ENCODE measurements at places on chromosomes 12 and 14.

DNA sequence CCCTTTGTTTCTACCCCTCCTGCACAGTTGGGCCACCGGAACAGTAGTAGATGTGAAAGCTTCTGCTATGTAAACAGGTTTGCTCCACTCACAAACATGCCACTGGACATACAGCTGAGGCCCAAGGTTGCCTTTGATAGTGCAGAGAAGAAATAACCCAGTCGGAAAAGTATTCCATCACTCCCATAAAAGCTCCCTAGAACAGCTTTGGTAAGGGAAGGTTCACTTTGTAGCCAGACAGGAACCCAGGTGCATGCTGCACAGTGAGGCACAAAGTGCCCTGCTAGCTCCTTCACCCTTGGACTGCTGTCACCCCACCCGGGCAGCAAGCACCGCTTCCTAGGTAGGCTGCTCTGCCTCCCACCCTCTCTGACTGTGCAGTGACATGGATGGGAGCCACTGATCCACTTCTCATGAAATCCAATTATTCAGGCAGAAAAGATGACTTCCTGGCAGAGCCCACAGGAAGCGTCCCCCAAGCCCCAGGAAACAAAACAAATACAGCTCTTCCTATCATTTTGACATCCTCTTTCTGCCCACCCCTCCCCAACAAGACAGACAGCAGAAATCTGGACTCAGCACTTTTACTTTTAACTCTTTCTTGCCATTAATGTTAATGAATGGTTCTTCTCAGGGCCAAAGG, 100.2 kb downstream of the SRGAP1 start:
- no peak for DNase-seq

GRCh38 chr12:1796515-1797010, 23.8 kb upstream of the LRTM2 start:
- peak; percentile 26 for DNase-seq

DNA sequence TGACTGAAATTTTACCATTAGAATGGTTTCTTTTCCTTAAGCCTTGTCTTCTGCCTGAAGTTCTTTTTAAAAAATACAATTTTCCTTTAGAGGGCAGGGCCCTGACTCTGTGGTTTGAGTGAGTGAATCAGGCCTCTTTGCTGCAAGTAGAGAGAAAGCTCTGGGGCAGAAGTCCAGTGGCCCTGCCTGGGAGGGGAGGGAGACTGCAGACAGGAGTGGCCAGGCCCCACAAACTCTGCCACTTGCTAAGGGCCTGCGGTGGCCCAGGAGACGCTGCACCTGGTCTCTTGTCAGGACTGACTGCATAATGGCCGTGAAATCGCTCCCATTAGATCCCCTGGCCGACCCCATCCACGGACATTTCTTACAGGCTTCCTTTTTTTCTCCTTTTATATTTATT, 25.5 kb downstream of the TSPAN11 start:
- no peak for DNase-seq

GRCh38 chr14:103068351-103069073, 11.2 kb upstream of the CDC42BPB start:
- DNase-seq, result no peak

- DNase-seq, result peak; percentile 5
Observed at GRCh38 chr12:130713581-130713991, 2.5 kb downstream of the RIMBP2 start.

- no peak for DNase-seq
Observed at GRCh38 chr14:59687663-59688062, 111.1 kb upstream of the CCDC175 start.

GRCh38 chr12:42217656-42218055, 20.4 kb downstream of the YAF2 start:
- DNase-seq, result peak; percentile 70

DNA sequence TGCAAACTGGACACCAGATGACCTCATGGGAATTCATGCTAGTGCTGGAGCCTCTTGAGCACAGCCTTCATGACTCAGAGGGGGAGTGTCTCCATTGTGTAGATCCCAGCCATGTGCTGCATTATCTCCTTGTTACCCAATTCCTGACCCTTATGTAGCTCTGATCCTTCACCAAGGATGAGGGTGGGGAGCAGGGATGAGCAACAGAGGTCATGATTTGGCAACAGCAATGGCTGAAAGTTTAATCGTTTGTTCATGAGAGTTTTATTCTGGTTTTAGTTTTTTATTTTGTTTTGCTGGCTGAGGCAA, 9.5 kb upstream of the BDKRB1 start:
- DNase-seq, result peak; percentile 91

- DNase-seq, result peak; percentile 72
Observed at GRCh38 chr12:6465467-6466183, 4.9 kb downstream of the VAMP1 start.

DNA sequence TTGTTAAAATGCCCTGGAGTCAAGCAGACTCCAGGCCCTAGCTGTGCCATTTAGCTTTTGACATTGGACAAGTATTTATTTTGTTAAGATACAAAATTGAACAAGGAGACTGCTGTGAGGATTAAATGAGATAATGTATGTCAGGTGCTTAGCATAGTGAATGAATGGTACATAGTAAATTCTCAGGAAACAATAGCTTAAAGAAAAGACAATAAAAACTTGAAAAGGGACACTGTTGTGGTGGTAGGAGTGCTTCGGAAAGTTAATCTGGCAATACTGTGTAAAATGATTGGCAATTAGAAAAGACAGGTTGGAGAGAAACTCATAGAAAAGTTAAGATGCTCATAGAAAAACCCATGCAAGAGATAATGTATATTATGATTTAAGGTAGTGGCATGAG, 19.7 kb downstream of the PALS1 start:
- no peak for DNase-seq

DNA sequence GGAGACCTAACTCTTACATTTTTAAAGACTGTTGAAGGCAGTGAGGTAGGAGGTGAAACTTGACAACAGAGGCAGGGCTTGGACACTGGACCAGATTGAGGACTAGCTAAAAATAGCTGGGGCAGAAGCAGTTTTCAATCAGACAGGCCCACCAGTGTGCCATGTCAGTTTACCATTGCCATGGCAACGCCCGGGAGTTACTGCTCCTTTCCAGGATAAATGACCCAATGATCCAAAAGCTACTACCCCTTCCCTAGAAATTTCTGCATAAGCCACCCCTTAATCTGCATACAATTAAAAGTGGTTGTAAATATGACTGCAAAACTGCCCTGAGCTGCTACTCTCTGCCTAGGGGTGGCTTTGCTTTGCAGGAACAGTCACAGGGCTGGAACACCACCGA, 53.2 kb upstream of the PKP2 start:
- no peak for DNase-seq

GRCh38 chr14:100781952-100782351, 44.0 kb upstream of the MEG3 start:
- DNase-seq, result no peak

DNA sequence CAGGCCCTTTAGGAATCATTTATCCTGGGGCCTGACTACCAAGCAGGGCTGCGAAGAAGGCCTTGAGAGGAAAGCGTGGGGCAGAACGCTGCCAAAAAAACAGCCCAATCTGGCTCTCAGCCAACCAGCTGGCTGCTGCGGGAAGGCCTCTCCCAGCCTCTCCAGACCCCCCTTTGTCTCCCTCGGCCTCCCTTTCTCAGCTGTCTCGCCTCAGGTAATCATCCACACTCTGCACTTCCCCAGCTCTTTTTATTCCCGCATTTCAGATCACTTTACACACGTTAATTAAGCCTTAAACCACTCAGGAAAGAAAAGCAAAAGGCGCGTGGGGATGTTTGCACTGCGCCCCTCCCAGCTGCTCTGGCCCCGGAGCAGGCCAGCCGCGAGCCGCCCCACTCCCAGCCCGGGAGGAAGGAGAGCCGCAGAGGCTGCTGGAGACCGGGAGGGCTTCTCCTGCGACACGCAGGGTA, 208.2 kb upstream of the FOXN3 start:
- DNase-seq, result no peak

- peak; percentile 44 for DNase-seq
Observed at GRCh38 chr14:54025661-54026060, 69.0 kb upstream of the BMP4 start.

DNA sequence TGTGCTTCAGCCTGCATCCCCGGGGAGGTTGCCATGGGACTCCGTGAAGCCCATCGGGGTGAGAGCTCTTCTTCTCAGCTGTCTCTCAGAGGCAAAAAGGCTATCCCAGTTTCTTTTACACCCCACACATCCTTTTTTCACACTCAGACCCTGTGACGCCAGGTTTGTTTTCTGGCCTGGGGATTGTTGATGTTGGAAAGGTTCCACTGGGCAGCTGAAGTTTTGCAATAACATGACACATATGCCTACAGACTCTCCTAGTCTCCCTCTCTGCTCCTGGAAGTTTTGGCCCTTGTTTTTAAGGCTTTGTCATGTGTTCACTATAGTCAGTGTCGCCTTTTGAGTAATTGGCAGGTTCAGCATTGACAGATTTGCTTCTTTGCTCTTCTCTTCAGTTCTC, 118.6 kb downstream of the SMOC1 start:
- DNase-seq, result peak; percentile 14

DNA sequence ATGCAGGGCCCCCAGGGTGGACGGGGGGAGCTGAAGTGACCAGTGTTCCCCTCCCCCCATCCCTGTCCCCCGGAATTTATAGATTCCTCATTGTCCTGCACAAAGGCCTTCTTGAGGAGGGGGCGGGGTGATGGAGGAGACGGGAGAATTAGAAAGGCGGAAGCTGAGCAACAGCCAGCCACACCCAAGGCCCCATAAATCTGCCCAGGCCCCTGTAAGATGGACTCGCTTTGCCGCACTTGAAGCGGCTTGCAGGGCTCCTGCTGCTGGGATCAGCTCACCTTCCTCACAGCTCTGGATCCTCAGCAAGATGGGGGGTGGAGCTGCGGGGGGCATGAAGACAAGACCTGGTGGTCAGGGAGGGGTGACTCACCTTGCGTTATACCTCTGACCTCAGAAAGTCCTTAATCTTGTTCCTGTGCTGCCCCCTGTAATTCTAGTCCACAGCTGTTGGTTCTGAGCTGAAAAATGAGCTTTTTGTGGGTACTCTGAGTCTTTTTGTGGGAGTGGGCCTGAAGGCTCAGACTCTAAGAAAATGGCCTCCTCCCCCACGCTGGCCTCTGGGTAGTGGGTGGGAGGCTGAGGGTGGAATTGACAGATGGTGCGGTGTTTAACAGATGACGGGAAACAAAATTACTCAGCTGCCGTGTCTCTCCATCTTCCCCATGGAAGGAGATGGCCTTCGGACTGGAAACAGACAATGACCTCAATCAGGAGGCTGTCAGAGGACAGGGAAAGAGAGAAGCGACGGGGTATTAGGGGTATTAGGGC, 15.8 kb upstream of the ANKRD33 start:
- DNase-seq, result no peak

DNA sequence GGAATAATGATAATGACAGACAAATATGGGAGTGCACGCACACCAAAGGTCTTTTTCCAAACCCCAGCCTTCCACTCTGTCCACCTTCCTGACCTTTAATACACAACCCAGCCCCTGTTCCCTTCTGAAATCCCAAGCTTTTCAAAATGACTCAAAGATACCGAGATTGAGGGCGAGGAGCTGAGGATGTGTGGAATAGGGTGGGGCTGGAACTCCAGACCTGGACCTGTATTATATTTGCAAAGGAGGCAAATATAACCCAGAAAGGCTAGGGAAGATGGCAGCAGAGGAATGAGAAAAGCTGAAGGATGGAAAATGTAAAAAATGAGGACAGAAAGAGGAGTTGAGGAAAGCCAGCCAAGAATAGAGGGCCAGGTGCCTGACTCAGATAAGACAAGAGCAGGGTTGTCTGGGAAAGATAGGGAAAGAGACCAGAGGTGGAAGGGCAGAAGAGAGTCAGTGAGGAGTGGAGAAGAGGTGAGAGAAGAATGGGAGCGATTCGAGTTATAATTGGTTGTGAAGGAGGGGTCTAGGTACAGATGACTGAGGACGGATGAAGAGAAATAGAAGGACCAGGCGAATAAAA, 1.0 kb upstream of the PTMS start:
- no peak for DNase-seq

GRCh38 chr12:6821591-6822425, at the start of gene GPR162:
TSS of gene GPR162 (plus strand) at chr12:6821821. CDS start at chr12:6823899, 2,078 bp downstream.
- peak; percentile 61 for DNase-seq

DNA sequence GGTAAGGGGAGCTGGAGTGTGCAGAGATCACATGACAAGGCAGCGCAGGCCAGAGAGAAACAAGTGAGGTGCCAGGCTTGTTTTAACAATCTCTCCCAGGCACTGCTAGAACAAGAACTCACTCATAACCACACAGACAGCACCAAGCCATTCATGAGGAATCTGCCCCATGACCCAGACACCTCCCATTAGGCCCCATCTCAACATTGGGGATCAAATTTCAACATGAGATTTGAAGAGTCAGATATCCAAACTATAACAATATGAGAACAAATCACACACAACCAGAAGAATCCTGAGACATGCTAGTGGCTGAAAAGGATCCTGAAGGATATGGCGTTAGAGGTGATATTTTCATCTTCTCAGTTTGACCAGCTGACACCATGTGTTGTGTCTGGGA, 21.9 kb downstream of the OR6J1 start:
- peak; percentile 56 for DNase-seq

DNA sequence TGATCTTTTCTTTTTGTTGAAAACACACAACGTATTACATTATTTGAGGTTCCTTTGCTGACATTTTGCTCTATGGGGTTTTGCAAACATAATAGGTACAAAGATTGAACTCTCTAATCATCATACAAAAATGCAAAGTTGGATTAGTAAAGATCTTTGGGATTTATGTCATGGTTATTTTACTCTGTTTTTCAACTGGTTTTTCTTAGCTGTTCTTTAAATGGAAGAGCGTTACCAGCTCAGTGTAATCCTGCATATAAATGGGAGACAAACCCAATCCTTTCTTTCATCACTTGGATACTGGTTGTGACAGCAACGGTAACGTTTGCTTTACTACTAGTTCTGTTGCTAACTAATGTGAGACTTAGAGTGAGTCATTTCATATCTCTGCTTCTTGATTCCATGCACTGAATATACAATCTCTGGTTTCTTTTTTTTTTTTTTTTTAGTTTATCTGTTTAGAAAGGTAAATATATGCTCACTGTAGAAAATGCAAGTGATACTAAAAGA, 104.9 kb upstream of the NOVA1 start:
- peak; percentile 17 for DNase-seq

GRCh38 chr14:102333390-102333789, 13.8 kb downstream of the ZNF839 start:
- DNase-seq, result no peak

- DNase-seq, result peak; percentile 71
Observed at GRCh38 chr12:55724226-55724939, 4.2 kb downstream of the RDH5 start.

GRCh38 chr14:90810806-90811205, 5.4 kb downstream of the TTC7B start:
- DNase-seq, result no peak

- DNase-seq, result no peak
Observed at GRCh38 chr12:12072064-12072760, 1.5 kb downstream of the BCL2L14 start.

GRCh38 chr12:106867651-106868050, 88.1 kb upstream of the TMEM263 start:
- DNase-seq, result peak; percentile 69

DNA sequence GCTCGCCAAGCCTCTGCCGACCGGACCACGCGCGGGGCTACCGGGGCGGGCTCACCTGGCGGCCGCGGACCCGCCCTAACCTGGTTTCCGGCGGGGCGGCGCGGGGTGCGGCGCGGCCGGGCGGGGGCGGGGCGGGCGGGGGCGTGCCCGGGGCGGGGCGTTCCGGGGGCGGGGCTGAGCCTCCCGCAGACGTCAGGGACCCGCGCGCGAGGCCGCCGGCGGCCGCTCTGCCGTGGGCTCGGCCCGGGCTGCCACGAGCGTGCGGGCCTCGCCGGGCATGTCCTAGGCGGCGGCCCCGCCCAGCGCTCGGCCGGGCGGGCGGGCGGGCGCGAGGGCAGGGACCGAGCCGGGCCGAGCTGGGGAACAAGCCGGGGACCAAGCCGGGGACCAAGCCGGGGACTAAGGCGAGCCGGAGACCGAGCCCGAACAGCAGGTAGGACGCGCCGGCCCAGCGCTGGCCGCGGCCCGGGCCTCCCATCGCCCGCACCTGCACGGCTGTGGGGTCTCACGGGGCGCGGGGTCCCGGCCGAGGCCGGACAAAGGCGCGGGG, at the start of gene CEP170B:
TSS of gene CEP170B (plus strand) at position 188 of the 550 bp plus-strand sequence. CDS start 3,183 bp downstream, outside the sequence.
- DNase-seq, result peak; percentile 49

Data from fibroblast of skin of scalp (primary cell).